ENCODE measurements at places on chromosomes 7 and 10.

- DNase-seq, result no peak
These were observed 14.1 kb upstream of the PPA1 start for GRCh38 chr10:70247360-70247759.

DNA sequence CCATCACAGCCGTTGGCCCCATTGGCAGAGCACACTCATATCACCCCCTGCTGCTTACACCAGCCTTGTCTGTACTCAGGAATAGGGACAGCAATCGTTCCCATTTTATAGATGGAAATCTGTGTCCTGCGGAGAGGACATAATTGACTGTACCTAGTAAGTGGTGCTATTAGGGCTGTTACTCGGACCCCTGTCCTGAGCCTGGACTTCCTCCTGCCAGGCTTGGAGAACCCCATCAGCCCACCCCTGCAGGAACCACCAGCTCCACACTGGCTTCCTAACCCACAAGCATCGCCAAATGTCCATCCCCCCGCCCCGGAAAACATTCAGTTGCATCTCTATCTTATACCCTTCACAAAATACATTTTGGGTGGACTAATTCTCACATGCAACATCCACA is 139.8 kb upstream of the RET start:
- no peak for DNase-seq

DNA sequence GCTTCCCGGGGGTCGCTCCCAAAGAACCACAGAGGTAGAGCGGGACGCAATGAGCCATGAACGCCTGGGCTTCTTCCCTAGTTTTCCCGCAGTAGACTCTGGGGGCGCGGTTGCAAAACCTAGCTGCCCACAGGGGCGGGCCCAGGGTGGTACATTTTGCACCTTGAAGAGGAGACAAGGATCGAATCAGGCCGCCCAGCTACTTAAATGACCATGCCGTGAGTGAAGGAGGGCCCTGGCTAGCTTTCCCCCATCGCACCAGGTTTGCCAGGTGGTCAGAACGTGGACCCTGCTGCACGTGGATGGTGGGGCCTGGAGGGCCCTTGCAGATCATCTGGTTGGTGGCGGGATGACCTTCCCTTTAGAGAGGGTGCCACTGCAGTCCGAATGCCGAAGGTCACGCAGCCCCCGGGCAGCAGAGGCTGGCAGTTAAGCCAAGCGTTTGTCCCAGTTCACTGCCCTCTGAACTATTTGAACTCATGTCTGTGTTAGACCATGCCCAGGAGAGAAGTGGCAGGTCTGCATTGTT is 604 bp upstream of the SHTN1 start:
- no peak for DNase-seq

DNA sequence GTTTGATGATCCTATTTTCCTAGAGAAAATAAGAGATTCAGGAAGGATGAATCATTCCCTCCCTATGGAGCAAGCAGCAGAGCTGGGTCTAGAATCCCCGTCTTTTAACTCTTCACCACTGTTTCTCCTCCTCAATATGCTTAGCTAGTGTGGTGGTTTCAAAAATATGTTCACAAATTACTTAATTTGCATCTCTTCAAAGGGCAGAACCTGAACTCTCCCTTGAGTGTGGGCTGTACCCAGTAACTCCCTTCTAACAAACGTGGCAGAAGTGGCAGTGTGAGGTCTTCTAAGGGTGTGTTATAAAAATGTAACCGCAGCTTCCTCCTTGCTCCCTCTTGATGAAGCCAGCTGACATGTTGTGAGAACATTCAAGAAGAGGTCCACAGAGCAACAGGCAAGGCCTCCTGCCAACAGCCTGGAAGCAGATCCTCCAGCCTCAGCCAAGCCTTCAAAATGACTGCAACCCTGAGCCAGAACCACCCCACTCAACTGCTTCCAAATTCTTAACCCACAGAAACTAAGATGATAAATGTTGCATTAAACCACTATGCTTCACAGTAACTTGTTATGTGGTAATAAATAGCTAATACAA is 36.6 kb downstream of the SRPK2 start:
- DNase-seq, result no peak

- no peak for DNase-seq
These were observed 45.7 kb upstream of the CRTAC1 start for GRCh38 chr10:98076086-98076485.

DNA sequence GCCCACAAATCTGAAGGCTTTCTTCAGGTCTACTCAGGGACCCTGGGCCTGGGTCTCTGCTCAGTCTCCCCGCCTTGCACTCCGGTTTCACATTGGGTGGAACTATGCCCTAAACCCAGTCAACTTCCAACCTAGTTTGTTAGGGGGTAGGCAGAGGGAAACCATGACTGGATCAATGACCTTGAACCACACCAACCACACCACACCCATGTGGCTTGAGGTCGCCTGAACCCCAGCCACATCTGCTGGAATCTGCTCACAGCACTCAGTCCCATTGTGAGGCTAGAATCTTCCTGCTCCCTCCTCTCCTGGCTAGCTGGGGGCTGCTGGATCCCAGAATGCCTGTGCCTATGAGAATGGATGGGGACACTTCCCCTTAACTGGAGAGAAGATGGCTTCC is 17.9 kb downstream of the RFC2 start:
- no peak for DNase-seq

GRCh38 chr10:20029523-20029922 is 213.3 kb downstream of the PLXDC2 start:
- no peak for DNase-seq

- no peak for DNase-seq
These were observed 1.1 kb downstream of the NDST2 start for GRCh38 chr10:73810358-73810734.
